ENCODE measurements at places on chromosomes 16 and 17.

DNA sequence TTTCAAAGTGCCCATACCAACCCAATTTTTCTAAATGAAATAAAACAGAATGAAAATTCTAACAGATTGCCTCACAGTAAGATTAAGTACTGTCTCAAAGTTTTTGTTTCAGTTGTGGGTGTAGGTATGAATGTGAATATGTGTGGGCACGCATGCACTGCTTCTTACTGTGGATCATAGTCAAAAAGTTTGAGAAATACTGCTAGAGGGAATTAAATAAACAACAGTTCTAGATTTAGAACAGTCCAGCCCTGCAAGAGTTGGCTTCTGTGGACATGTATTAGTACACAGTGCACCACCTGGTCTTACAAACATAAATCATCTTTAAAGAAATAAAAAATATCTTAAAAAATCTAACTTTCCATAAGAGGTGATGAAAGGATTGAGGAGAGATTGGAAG lies 8.4 kb downstream of the ZNF652 start:
- DNase-seq, result no peak

GRCh38 chr16:11914210-11915113 lies 1.3 kb downstream of the GSPT1 start:
- DNase-seq, result no peak

GRCh38 chr17:35155246-35155645 lies 7.6 kb downstream of the UNC45B start:
- no peak for DNase-seq

GRCh38 chr17:74037320-74037719 lies 166.2 kb upstream of the RPL38 start:
- DNase-seq, result no peak

GRCh38 chr17:38875477-38876075 lies 5.7 kb downstream of the LASP1 start:
- no peak for DNase-seq

- peak; percentile 10 for DNase-seq
Observed at GRCh38 chr17:47978324-47978723, 7.4 kb downstream of the CDK5RAP3 start.

- DNase-seq, result no peak
Observed at GRCh38 chr17:40402668-40403067, 15.0 kb downstream of the TOP2A start.

DNA sequence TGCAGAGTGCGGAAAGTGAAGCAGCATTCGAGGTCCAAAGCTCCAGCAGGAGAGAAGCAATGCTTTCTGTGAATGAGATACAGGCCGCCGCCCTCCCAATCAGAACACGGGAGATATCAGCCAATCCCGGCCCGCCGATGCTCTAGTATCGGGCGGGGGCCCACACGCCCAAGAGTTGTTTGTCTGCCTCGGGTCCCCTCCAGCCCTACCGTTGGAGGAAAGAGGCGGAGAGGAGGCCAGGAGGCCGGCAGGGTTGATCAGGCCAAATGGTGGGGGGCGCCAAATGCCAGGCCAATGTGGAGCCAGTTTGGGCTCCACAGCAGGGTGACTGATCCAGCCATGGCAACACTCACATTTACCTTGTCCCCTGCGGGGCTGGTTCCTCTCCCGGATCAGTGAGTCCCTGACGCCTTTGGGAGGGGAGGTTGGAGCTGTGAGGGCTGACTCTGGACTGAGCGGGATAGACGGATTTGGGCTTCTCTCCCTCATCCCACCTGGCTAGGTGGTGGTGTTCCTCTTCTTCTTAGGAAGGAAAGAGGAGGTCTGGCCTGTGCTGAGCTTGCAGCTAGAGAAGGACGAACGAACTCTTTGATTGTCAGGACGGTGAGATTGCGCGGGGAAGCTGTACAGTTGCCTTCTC lies 10.4 kb upstream of the CUEDC1 start:
- DNase-seq, result no peak

GRCh38 chr17:75688209-75688825 lies 21.2 kb downstream of the SAP30BP start:
- no peak for DNase-seq

GRCh38 chr16:73252446-73252845 lies 204.5 kb upstream of the ZFHX3 start:
- DNase-seq, result no peak

- DNase-seq, result no peak
Observed at GRCh38 chr17:81302861-81303333, 7.8 kb upstream of the SLC38A10 start.
